ENCODE measurements at places on chromosomes 4 and X.

DNA sequence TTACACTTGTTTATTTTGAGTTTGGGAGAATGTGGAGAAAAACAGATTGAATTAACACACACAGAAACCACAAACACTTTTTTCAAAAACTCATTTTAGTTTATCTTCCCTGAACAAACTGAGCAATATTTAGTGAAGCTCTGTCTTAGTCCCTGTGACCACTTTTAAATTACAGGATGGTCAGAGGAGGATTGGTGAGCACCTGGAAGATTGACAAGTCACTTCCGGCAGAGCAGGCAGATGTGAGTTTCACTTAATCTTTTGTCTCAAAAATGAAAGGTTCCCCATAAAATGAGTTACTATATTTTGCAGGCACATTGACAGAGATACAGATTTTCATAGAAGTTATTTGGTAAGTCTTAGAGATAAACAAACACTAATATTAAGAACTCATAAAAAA is 970.1 kb downstream of the ADGRL3 start:
- DNase-seq = no peak

DNA sequence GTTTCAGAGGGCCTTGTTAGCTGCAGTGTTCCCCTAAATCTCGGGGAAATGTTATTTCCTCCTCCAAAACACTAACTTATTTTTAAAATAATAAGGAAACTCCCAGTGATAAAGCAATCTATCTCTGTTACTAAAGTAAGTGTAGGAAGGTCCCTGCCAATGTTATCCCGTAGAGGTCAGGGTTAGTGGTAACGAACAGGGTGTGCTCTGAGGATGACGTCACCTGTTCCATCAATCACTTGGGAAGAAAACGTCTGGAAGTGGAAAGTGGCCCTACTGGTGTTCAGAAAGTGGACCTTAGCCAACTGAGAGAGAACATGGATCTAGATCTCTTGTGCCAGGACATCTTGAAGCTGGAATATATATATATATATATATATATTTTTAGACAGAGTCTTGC is 249.5 kb downstream of the BCOR start:
- DNase-seq = no peak

GRCh38 chr4:145481164-145481941 is at the start of gene SMAD1:
Gene SMAD1, plus strand, starts transcription at chr4:145481853. Its CDS starts 32,761 bp downstream, at chr4:145514614.
- peak; percentile 57 for DNase-seq

DNA sequence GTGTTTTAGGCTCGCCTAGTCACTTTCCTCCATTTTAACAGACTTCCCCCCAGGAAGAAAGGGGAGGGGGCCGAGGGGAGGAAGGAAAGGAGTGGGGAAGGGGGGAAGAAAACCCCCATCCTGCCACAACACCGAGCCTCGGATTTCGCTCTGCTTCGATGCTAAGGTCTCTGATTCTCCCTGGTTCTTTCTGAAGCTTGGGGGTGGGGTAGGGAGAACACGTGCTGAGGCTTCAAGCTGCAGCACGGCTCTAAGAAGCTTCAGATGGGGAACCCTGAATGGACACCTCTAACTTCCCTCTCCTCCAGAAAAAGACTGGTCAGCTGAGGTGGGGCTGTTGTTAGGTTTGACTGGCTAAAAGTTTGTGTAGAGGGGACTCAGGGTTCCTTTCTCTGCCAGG is 61.8 kb downstream of the RHOH start:
- DNase-seq = no peak

DNA sequence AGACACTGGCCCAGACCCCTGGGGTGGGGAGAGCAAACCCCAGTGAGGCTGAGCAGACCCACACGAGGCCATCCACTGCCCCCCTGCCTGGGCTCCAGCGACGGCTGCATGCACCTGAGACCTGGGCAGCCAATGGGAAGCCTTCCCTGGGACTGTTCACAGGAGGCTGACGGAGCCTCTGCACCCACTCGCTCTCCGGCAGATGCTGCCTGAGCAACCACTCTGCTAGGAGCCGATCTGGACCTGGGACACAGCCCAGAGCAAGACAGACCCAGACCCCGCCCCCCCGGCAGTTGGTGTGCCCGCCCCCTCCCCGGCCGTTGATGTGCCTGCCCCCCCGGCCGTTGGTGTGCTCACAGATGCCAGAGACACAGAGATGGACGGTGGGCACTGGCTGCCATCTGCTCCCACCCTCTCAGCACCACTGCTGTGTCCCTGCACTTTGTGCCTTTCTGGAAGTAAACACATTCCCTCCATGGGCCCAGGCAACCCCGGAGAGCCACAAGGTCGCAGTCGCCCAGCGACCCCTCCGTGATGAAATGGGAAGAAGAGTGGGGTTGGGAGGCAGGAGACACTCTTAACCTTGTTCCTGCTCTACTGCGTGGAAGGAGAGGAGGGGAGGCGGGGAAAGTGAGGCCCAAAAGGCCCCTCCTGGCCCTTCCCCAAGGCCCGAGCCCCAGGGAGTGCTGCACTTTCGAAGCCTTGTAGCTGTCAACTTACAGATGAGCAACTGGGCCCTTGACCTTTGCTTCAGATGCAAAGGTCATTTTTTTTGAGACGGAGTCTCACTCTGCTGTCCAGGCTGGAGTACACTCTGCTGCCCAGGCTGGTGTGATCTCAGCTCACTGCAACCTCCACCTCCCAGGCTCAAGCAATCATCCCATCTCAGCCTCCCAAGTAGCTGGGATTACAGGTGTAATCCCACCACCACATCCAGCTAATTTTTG is 62.0 kb downstream of the ZFYVE28 start:
- no peak for DNase-seq

GRCh38 chr4:14583331-14583730 is 418.9 kb upstream of the CPEB2 start:
- no peak for DNase-seq

DNA sequence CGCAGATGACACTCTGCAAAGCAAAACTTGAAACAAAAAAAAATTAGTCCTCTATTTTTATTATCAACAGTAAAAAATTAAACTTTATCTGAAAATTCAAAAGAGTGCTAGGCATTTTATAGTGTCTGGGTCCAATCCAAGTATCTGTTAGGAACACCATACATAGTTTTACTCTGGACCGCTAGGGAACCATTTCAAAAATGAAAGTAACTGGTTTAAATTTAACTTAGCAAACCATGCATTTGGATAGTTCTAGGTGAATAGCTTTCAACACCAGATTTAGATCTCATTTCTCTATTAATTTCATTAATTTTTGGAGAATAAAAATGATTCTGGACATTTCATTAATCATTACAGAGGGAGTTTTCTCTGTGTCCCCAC is 1.2 kb downstream of the KLKB1 start:
- DNase-seq = no peak

Measured in stimulated activated naive CD8-positive, alpha-beta T cell treated with anti-CD3 and anti-CD28 coated beads, Interleukin-15, Interleukin-2, amounts not matched to agents 100 U/mL and 50 U/mL, for 24 hours (primary cell).